ENCODE measurements at places on chromosomes 5 and 9.

DNA sequence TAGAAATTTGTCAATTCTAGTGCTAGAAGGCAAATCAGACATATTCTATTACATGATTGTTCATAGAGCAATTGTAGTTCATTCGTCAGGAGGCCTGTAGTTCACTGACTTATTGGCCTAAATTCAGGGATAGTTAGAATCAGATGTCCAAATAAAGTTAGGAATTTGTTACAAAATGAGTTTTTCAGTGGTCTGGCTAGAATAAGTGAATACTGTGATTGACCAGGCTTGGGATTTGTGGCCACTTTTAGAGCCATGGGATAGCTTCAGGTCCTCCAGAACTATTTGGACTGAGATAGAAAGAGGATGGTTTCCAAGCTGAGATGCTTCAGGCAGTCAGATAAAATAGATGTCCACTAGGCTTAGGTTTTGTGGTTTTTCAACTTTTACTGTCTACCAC, 199.1 kb upstream of the MPDZ start:
- no peak for DNase-seq

- no peak for DNase-seq
Measured at GRCh38 chr5:78879516-78879915, 105.6 kb downstream of the ARSB start.

GRCh38 chr9:121283856-121284732, 16.1 kb downstream of the GSN start:
- DNase-seq, result no peak

DNA sequence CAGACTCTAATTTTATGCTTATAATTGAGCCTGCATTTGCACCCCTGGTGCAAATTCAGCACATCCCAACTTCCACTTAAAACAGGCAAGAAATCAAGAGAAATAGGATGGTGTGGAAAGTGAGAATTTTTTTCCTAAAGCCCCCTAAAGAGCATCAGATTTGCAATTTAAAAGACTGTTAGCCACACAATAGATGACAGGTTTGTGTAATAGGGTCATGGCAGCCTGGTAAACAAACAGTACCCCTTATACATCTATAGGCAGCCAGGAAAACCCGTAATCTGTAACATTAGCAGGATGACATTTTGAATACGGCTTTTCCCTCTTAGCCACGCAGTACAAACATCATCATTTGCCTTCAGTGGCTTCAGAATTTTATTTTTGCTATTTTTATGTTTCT, 17.2 kb downstream of the EBF1 start:
- DNase-seq, result no peak

DNA sequence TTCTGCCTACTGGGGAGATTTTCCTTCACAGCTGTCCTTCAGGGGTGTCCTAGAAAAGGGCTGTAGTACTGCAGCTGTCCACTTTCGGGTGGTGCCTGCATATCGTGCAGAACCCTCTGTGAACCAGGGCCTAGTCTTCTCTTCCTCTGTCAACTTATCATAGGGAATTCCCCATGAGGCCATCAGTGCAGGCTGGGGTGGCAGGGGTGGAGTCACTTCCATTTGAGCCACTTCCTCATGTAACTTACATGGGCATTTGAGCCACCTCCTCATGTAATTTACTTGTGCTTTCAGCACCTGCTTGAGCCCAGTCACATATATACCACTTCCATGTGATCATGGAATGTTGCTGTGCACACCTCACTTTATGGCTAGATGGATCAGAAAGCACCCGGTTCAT, 742.0 kb upstream of the RGMB start:
- DNase-seq, result no peak

DNA sequence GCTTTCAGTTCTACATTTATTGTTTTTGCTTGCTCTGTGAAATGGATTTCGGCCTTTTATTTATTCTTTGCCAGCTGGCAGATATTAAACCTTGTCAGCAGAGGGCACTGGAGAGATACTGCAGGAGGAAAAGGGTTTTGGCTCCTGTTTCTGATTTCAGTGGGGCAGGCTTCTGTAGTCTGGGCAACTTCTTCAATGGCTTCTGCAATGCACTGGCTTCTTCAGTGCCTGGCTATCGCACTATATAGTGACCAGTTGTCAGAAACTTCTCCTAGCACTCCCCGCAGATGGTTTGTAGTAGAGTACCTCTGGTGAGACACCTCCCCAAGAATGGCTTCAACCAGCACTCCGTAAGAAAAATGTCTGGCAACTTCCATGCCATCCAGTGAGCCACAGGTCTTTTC, 3.2 kb upstream of the NFX1 start:
- peak; percentile 28 for DNase-seq
